ENCODE measurements at places on chromosomes 3 and 15.
A peak's percentile ranks its signal among the peaks of the same experiment; 100 is the strongest.

DNA sequence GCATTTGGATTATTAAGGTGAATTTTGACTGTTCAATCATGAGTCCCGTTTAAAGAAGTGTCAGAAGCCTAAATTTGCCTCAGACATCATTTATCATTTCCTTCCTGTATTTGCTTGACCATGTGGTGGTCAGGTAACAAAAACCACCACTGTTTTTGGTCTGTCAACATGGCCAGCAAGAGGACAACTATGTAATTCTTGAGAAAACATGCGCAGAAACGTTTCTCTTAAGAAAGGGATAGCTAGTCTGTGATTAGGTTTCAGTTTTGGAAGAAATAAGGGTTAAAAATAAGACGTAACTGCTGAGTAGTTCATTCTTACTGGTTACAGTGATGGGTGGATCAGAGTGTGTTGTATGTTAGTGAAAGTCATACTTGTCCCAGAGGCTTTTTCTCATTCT is 204.5 kb downstream of the AKAP13 start:
- DNase-seq, result no peak

DNA sequence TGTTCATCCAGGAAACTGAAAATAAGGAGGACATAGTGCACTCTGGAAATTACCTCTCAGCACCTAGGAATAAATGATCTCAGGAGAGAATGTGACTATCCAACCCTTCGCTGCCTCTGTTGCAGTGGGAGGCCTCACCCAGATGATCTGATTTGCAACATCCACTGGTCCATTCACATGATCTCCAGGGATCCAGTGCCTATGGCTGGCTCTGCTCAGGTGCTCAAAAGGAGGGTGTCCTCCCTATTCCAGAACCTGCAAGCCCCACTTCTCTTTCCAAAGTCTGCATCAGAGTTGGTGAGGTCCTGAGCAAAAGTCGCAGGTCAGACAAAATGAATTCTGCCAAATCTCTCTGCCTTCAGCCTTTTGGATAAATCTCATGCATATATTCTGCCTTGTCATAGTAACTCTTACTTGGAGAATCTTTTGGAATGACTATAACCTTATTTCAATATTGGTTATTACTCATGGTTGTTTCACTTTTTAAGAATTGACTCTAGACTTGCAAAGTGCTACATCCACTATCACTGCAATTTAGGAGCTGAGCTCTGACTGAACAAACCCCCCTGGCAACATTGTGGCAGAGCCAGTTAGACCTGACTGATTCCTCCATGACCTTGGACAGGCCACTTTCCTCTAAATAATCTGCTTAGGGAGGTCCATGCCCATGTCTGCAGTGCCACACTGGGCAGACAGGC is 295.1 kb downstream of the EPHB1 start:
- no peak for DNase-seq

DNA sequence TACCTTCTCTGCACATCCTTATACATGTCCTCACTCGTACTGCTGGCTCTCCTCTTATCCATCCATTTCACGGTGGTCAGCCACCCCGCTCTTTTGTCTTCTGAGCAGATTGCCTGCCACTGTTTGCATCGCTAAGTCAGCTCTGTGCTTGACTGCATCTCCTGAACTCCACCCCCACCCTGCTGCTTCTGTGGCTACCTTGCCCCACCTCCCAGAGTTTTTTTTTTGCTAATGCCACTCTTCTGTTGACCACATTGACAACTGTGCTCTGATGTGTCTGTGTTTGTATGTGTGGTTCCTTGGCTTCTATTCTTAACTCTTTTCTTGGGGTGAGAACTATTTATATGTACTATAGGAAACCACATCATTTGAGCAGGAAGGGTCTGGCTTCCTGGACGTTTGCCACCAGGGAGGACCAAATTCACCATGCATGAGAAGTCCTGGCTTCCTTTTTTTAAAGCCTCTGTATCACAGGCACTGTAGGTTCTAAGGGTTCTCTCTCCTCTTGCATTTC is 12.8 kb upstream of the MTMR10 start:
- no peak for DNase-seq

- no peak for DNase-seq
These were observed 299.6 kb downstream of the UNC13C start for GRCh38 chr15:54277834-54278233.

DNA sequence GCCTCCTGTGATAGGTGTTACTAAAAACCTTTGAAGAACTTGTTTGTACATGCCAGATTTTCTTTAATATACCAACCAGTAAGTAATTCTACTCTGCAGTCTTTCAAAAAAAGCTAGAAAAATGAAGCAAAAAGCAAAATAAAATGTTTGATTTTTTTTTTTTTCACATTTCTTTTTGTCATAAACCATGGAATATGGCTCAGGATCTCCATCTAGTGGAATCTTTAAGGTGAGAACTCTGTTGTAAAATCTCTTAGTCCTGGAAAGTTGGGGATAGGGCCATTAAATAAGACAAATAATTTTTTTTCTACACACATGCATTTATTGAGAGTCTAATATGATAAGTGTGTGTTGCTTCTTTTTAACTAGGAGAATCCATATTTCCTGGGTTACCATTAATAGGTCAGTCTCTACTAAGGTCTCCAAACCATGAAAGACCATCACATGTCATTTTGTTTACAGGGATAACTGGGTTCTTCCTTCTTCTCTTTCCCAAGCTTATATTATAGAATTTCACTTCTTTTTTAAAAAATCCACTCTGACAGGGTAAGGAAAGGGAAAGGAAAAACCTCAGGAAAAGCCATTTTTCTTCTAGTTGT is 84.6 kb downstream of the SLC9A9 start:
- DNase-seq, result no peak

GRCh38 chr15:56537881-56538280 is 72.9 kb upstream of the MNS1 start:
- DNase-seq, result no peak

DNA sequence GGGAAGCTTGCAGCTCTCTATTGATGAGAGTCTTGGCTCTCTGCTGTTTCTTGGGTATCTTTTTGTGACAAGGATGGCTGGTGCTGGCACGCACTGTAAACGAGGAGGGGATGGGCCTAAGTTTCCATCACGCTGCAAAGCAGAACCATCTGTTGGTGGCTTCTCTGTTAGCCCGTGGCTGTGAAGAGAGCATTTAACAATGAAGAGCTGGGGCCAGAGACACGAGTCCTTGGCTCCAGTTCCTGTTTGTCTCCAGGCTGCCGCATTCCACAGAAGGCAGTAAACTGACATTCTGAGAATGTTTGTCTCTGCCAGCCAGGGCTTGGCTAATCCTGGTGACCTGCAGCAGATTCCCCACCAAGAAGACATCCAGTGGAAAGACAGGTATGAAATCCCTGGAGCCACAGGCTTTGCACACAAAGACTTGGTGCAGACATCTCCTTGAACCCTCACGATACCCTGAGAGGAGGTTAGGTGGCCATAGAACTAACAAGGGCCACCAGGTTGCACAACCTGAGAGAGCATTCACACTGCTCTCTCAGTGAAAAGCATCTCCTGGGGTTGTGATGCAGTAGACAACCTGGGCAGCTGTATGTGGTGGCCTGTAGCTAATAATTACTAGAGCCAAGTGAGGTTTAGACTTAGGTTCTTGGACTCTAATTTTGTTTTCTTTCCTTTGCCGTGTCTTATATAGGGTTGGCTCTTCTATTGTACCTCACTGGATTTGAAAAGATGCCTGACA is 130.9 kb downstream of the ASB7 start:
- no peak for DNase-seq

- no peak for DNase-seq
These were observed 13.7 kb downstream of the LRTM1 start for GRCh38 chr3:54914180-54914579.

DNA sequence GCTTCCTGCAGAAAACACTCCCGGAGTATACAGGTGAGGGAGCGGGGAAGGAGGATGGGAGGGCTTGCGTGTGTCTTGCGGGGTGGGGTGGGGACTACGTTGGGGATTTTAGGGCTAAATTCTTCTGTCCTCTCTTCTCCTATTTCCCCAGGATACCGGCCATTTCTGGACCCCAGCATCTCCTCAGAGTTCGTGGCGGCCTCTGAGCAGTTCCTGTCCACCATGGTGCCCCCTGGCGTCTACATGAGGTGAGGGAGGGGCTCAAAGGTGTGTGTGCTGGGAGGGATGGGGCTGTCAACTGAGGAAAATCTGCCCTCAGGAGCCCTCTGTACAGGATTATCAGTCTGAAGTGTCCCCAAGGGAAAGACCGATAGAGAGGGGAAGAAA is 6.6 kb downstream of the DUOX1 start:
- DNase-seq, result no peak

GRCh38 chr3:169465417-169465816 is 198.1 kb downstream of the MECOM start:
- DNase-seq, result no peak

GRCh38 chr3:177624528-177625495 is 427.5 kb upstream of the TBL1XR1 start:
- DNase-seq, result no peak

GRCh38 chr3:163508206-163508605 is 1570.1 kb downstream of the SI start:
- no peak for DNase-seq

DNA sequence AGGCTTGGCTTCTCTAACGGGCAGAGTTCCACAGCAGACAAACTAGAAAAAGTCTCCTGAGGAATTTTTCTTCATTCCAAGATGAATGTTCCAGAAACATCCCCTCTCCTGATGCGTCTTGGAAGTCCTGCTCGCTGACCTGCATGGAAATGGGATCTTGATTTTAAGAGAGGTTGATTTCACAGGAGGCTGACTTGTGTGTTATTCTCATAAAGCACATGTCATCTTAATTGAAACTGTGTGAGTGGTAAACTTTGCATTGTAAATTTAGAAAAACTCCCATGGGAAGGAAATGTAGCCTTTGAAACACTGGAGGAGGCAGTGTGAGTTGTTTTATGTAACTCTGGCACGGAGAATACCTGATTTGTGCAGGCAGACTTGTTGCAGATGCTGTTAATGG is 337.8 kb upstream of the NR2E3 start:
- no peak for DNase-seq

- no peak for DNase-seq
These were observed 19.5 kb downstream of the DLG1 start for GRCh38 chr3:197278933-197279332.

GRCh38 chr3:31166249-31166885 is 271.9 kb upstream of the GADL1 start:
- DNase-seq, result no peak

DNA sequence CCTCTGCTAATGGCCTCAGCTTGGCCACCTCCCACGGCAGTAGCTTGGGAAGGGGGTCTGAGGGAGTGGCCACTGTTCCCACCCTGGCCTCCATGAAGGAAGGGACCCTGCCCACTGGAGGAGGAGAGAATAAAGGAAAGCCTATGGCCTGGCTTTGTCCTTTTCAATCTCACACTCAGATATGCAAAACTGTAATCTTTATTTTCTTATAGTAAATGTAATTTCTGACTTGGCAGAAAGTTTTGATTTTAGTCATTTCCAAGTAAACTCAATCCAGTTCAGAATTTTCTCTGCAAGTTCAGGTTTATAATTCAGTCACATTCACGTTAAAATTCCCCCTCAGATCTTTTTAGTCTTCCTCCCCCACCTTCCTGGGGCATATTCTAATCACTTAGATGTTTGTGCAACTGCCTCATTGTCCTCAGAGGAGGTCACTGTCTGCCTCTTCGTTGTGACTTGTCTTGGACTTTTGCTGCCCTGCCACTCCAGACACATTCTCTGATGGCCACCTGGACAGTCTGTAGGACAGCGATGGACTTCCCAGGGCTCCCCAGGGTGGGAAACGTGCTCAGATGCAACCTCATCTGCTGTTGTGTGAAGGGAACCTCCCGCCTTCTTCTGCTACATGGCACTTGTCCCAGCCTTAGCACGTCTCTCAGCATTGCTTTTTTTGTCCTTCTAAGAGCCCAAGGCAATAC is 222.8 kb upstream of the TBL1XR1 start:
- no peak for DNase-seq

- DNase-seq, result no peak
These were observed 3.6 kb downstream of the RTP2 start for GRCh38 chr3:187698499-187699399.

- no peak for DNase-seq
These were observed 11.7 kb upstream of the TCF12 start for GRCh38 chr15:56906766-56907165.

DNA sequence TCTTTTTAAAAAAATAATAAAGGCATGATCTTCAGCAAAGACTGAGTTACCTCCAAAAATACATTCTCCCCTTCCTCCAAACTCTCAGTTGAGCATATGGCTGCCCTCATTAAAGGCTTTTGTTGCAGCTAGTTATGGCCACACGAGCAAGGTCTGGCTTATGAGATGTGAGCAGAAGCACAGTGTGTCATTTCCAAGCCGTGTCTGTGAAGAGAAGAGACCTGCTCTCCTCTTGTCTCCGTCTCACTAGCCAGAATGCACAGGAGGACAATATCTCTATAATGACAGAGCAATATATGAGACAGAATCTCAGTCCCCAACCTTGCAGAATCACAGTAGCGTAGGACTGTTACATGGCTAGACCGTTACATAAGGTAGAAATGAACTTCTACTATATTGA is 152.3 kb downstream of the MAGI1 start:
- DNase-seq, result no peak

DNA sequence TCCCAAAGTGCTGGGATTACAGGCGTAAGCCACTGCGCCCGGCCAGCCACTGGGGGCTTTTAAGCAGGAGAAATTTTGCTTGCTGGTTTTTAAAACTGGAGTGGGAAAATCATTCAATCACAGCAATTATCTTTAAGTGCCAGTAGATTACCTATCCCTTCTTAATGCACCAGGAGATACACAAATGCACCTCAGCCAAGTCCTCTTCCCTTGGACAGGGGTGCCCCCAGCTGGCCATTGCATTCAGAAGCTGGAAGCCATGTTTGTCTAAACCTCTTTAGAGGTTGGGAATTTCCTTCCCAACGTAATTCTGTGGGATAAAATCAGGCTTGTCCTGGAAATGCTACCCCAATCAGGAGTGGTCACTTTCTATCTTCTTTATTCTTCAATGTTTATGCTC is 26.6 kb downstream of the MIX23 start:
- peak; percentile 13 for DNase-seq

- peak; percentile 92 for DNase-seq
These were observed 33.3 kb upstream of the VPS33B start for GRCh38 chr15:91055548-91056331.

DNA sequence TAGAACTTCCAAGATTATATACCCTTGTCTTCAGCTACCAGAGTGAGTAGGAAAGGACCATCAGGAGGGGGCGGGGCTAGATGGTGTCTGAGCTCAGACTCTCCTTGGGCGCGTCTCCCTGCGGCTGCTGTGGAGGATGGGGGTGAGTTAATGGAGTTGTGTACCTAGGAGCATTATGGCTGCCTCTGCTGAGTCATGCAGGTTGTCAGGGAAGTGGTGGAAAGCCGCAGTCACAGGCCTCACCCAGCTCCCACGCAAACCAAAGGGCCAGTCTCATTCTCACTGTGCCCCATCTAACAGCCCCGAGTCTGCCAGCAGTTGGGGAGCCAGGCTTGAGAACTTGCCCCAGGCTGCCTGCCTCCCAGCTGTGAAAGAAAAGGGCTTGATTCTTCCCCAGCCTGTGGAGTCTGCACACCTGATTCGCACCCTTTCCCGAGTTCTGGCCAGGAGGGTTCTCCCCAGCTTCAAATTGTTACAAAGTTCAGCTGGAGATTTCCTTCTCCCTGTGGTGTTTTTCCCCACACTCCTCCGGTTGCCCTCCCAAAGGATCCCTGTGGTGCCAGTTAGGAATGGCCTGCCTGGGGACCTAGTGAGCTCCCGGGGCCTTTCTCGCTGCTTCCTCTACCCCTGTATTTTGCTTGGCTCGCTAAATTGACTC is 143.3 kb downstream of the HCN4 start:
- DNase-seq, result no peak

GRCh38 chr15:68967948-68968347 is 37.6 kb downstream of the SPESP1 start:
- no peak for DNase-seq

Measured in posterior cingulate gyrus (tissue), 11 donors.